ENCODE measurements at places on chromosomes 1 and 21. TPM values are rescaled to one million over a fixed set of nuclear protein-coding genes. Genes with fewer than 3 reads are reported as not detected.
A peak's percentile ranks its signal among the peaks of the same experiment; 100 is the strongest.

The ALDH4A1 gene
- total RNA-seq, result 14.8 TPM

The CD52 gene
- total RNA-seq, result not detected

The MROH9 gene
- not detected for total RNA-seq

The CCSAP gene
- total RNA-seq, result 9.7 TPM

The TEX50 gene
- not detected for total RNA-seq

The C2CD4D gene
- not detected for total RNA-seq

The CNIH3 gene
- total RNA-seq, result 23.5 TPM

The SCAMP3 gene
- 133 TPM for total RNA-seq

The WNT4 gene
- not detected for total RNA-seq

The PLA2G2D gene
- total RNA-seq, result not detected

- no peak for DNase-seq
Measured at GRCh38 chr1:77556045-77556444, 126.4 kb downstream of the ZZZ3 start.

GRCh38 chr21:38766987-38767722 lies 38.6 kb upstream of the ETS2 start:
- DNase-seq, result peak; percentile 73

- DNase-seq, result no peak
Measured at GRCh38 chr21:43324596-43324995, 102.3 kb downstream of the SIK1 start.

DNA sequence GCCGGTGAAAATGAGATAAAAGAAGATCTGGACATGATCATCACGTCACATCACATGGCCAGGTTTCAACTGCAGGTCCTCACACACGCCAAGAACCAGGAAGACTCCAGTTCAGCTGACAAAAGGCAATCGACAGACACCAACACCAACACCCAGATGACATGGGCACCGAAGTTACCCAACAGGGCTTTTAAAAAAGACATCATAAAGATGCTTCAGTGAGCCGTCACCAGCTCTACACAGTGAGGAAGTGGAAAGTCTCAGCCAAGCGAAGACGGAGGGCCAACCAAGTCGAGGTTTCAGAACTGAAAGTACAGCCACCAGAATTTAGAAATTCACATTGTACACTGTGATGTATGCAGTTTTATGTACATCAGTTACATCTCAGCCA lies 154.3 kb upstream of the COL6A1 start:
- no peak for DNase-seq

DNA sequence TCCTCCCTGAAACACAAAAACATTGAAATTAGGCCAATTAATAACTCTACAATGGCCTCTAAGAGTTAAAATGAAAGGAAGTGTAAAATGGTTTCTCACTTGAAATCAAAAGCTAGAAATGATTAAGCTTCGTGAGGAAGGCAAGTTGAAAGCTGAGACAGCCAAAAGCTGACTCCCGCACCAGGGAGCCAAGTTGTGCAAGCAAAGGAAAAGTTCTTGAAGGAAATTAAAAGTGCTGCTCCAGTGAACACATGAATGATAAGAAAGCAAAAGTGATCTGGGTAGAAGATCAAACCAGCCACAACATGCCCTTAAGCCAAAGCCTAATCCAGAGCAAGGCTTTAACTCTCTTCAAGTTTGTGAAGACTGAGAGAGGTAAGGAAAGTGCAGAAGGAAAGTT lies 22.8 kb downstream of the CYYR1 start:
- DNase-seq, result no peak

- peak; percentile 76 for DNase-seq
Measured at GRCh38 chr1:942864-943533, 16.1 kb downstream of the NOC2L start.

GRCh38 chr1:198711837-198712236 lies 73.0 kb downstream of the PTPRC start:
- DNase-seq, result peak; percentile 27

DNA sequence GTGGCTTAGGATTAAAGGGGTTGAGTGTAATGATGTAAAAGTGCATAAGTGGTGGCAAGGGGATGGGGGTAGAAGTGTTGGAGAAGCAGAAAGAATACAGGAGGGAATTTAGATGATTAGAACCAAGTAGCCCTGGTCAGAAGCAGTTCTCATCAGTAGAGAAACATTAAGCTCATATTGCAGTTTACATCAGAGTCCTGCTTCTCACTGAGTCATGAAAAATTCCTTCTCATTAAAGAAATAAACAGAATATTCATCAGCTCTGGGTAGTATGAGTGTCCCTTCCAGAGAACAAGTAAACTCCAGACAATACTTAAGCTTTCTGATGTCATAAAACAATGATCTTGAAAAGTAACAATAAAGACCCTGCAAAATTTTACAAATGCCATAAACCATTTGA lies 36.5 kb downstream of the LRRIQ3 start:
- peak; percentile 0 for DNase-seq

GRCh38 chr1:172531412-172532182 lies 1.4 kb upstream of the SUCO start:
- DNase-seq, result peak; percentile 18

GRCh38 chr21:31176080-31176551 lies 137.8 kb upstream of the KRTAP19-8 start:
- no peak for DNase-seq

GRCh38 chr21:34737115-34737514 lies 68.3 kb downstream of the CLIC6 start:
- peak; percentile 54 for DNase-seq

- no peak for DNase-seq
Measured at GRCh38 chr21:27448960-27449359, 482.1 kb upstream of the ADAMTS5 start.

DNA sequence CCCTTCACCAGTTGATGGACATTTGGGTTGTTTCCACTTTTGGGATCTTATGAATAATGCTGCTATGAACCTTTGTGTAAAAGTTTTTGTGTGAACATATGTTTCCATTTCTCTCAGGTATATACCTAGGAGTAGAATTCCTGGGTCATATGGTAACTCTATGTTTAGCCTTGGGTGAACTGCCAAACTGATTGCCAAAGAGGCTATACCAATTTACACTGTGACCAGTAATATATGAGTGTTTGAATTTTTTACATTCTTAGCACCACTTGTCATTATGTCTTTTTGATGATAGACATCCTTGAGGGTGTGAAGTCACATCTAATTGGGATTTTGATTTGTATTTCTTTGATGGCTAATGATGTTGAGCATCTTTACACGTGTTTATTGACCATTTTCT lies 290.1 kb downstream of the DUSP10 start:
- DNase-seq, result no peak

GRCh38 chr1:207606362-207606755 lies 38.6 kb upstream of the CR1L start:
- no peak for DNase-seq

DNA sequence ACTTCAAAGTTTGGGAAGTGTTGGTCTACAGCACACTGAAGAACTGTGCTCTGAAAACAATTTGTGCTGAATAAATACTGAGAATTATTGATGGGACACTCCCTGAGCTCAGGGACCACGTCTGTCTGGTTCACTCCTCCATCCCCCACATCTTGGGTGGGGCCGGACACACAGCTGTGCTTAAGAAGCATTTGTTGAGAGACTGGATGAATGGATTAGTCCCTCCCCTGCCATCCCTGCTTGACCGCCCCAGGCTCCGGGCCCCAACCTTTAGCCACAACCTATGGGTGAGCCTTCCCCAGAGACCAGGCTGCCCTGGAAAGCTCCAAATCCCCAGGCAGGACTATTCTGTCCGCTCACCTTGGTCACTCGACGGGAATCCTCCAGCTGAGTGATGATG lies 7.5 kb downstream of the TRIM63 start:
- no peak for DNase-seq

GRCh38 chr1:220544901-220545303 lies 17.0 kb downstream of the MARK1 start:
- no peak for DNase-seq

DNA sequence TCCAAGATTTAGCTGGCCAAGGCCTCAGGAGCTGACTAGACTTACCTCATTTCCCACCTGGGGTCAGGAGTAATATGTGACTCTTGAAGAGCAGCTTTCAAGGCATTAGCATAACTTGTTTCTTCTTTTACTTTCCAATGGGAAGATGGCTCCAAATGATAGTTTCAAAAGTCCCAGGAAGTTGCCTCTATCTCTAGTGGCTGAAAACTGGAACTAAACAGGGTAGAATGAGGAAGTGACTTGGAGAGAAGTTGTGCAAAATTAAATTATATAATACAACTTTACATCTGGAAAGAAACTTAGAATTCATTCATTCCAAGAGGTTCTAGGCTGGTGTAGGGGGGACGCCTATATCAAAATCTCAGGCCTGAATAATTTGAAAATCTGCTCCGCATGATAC lies 250.1 kb upstream of the FMN2 start:
- DNase-seq, result no peak

- no peak for DNase-seq
Measured at GRCh38 chr1:243723458-243724043, 126.5 kb downstream of the AKT3 start.

- DNase-seq, result peak; percentile 89
Measured at GRCh38 chr1:10530756-10531495, 56.2 kb downstream of the PEX14 start.

DNA sequence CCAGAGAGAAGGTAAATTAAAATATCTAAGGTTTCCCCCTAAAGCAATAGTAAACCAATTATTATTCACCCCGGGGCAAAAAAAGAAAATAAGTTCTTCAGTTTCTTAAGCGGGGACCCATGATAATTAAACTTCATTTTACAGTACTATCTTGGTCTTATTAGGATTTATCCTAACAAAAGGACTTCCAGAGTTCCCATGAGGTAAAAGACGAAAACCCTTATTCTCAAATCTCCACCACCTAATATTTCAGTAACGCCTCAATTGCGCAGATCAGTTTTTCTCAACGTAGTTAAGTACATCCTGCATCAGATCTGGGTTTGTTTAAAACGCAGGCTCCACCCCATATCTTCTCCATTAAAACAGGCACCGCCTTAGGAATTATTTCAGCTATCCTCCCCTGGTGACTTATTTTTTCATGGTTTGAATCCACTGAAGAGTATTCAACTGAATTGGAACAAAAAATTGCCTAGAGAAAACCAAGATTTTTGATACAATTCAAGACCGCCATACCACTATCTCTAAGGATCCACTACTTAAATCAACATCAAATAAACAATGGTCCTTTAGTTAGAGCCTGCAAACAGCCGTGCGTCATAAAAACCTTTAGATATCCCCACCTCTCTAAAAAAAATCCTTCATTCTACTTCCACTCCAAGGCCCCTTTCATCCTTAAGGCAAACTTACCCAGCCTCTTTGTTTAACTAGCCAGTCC lies 1.7 kb downstream of the MCL1 start:
- peak; percentile 46 for DNase-seq

- peak; percentile 66 for DNase-seq
Measured at GRCh38 chr21:16572032-16572431, 842.2 kb downstream of the USP25 start.

DNA sequence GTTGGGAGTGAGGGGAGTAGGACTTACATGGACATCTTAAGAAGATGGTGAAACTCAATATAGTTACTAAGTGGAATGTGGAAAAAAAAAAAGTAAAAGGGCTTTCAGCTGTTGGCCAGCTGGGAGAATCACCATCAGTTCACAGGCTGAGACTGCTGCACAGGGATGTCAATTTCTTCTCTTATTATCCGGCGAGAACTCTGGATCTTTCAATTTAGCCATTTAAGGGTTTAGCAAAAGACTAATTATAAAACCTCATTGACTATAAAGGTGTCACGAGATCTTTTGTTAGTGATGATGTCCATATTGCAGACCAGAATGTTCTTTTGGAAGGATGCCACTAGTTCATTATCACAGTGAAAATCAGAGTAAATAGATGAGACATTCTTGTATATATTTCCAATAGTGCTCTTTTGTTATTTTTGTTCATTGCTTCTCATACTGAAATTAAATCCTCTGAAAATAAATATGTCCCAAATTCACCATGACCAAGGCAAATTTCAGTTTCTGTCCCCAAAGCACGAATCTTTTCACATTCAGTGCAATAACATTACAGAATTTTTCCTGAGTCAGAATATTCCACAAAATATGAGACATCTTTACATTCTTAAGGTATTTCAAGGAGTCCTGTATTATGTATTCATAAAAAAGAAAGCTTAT lies 266.1 kb downstream of the DNM3 start:
- no peak for DNase-seq

DNA sequence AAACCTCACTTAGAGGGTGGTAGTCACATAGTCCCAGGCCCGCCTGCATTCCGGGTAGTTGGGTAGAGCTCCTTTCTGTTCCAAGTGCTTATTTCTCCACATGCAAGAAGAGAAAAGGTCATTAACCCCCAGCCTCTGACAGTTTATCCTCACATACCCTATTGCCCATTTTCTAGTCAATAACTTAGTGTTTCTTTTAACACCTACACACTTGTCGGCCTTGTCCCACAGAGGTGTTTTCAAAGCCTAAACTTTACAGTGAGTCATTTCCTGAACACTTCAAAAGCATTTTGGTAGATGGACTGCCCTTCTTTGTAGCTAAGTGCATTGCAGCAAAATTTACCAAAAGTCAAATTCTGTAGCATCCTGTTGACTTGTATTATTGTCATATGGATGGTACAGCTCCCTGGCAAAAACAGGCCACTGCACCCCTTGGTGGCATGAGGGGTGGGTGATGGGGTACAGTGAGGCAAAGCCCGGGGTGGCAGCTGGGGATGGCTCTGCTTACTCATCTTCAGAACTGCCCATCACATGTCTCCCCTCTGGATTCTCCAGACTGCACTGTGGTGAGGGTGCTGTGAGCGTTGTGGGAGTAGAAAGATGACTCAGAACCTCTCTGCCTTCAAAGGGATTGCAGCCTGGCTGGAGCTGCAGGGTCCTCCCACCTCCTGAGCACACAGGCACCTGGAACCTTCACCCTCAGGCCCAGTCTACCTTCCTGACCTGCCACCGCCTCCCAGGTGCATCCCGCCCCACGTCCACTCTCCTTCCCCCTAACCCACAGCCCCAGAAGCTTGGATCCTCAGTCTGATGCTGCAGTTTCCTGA lies 45.8 kb upstream of the DMRTB1 start:
- peak; percentile 95 for DNase-seq

- no peak for DNase-seq
Measured at GRCh38 chr1:242086093-242086492, 87.2 kb upstream of the MAP1LC3C start.

DNA sequence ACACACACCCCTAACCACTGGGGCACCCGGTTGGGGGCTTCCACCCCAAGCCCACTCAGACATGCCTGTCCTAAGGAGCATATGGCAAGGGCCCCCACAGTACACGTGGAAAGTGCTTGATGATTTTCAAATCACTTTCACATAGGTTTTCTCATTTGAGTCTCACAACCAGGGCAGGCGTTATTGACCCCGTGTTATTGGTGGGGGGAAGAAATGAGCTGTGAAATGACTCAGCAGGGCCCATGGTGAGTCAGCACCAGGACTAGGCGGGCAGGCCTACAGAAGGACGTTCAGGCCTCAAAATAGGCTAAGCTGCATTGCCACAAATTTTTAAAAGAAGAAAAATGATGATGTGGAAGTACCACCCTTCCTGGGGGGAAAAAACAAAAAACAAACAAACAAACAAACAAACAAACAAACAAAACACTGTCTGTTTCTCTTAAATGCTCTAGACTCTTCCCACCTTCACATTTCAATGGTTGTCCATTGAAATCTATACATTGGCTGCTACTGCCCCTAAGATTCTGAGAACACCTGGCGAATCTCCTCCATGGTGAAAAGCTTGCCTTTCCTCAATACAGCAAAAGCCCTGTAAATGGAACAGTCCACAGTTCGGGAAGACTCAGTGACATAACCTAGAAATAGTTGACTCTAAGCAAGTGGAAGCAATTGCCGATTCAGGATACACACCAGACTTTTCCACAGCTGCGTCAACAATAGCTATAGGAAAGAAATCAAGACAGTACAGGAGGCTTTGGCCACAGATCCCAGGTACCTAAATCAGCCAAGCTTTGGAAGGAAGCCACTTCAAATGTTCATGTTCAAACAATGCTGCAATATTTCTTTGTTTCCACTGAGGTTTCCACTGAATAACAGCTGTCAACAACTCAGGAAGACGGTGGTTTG lies 234.7 kb downstream of the TOMM20 start:
- peak; percentile 86 for DNase-seq
